ENCODE measurements at places on chromosomes 4 and X.

DNA sequence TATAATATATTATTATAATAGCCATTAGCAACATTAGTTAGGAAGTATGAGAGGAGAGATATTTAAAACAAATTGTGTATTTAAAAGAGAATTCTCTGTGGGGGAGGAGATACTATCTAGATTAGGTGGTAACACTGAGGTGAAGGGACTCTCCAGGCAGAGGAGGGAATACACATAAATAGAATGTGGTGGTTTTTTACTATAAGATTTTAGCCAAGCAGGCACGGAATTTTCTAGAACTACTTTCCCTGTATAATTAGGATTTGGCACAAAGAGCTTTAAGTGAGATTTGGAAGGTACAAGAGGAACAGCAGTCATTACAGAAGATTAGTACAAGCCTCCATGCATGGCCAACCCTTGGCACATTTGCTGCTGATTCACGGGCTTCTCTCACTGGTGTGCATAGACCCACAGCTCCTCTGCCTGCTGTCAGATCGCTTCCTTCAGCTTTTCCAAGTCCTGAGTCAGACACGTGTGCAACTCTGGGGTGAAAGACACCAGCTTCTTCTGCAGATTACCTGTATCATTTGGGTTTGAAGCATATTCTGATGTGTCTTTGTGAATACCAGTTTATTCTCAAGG, 685.5 kb downstream of the KCTD8 start:
- DNase-seq: no peak

DNA sequence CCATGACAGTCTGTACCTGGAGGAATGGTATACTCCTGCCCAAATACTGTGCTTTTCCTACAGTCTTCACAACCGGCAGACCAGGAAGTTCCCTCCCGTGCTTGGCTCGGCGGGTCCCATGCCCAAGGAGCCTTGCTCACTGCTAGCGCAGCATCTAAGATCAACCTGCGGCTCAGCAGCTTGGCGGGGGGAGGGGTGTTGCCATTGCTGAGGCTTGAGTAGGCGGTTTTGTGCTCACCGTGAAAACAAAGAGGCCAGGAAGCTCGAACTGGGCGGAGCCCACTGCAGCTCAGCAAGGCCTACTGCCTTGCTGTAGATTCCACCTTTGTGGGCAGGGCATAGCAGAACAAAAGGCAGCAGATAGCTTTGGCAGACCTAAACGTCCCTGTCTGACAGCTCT, 152.7 kb downstream of the TEX11 start:
- peak; percentile 6 for DNase-seq

DNA sequence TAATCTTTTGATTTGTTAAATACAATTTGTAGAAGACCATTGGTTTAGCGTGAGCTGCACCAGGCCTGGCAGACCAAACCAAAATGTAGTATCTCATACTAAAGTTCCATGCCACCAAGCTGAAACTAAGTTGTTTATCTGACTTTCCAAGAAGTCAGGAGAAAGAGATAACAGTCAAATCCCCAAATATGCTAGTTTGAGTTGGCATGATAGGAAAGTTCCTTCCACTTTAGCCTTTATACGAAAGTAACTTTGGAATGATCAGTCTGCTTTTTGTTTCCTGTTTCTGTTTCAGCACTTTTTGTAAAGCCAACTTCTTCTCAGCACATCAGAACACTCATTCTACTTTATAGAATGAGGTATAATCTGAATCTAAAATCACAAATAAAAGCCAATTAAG, 449.2 kb downstream of the GRXCR1 start:
- DNase-seq: no peak

DNA sequence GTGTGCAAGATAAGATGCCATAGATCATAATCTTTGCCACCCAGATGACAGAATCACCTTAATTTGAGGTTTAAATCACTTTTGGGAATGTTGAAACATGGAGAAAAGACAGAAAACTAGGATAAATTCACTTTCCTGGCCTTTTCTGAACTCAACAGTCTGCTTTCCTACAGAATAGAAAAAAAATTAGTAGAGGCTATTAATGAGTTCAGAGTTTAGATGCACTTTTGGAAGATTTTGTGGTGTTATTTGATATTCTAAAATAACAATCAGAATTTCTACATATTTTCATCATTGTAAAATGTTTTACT, 195.9 kb downstream of the CAMK2D start:
- DNase-seq: no peak

DNA sequence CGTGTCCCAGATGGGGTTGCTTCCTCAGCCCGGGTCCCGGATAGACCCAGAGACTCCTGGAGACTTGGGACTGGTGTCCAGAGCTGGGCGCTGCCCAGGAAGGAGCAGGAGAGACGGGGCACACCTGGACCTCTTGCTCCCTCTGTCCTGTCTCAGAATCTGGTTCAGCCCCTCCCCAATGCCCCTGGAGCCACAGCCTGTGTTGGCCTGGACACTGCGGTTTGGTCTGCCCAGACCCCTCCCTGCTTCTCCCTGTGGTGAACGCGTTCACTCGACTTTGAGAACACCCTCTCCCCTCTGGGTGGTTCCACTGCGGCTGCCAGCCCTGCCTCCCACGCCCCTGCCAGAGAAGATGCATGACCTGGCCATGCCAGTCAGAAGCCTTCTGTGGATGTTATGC, 111.1 kb downstream of the HMX1 start:
- DNase-seq: no peak

GRCh38 chrX:93673056-93673868, at the start of gene NAP1L3:
TSS of gene NAP1L3 (minus strand) at chrX:93673578. CDS start at chrX:93673304, 274 bp downstream.
- DNase-seq: peak; percentile 45

GRCh38 chr4:146470604-146471003, 51.1 kb downstream of the SLC10A7 start:
- no peak for DNase-seq

GRCh38 chrX:150648296-150648940, 44.8 kb upstream of the MTMR1 start:
- no peak for DNase-seq

- no peak for DNase-seq
Measured at GRCh38 chr4:16995451-16995850, 97.0 kb upstream of the LDB2 start.

GRCh38 chrX:24343719-24344118, 16.7 kb upstream of the SUPT20HL1 start:
- DNase-seq: no peak

DNA sequence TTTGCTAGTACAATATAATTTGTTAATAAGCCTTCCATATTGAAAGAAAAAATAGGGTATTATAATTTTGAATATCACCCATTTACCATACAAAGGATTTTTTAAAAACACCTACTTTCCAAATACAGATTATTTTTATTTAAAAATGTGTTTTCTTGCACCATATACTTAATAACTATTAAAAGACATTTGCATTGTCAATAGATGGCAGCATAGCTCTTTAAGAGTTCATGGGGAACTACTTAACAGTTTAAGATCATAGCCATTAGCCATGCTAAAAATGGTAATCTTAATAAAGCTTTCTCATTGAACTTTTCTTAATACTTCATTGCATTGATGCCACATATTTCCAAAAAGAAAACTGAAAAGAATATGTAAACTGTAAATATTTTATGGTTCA, 1995.9 kb downstream of the C4orf33 start:
- no peak for DNase-seq

- DNase-seq: no peak
Measured at GRCh38 chr4:147741190-147741788, 9.4 kb downstream of the ARHGAP10 start.

- DNase-seq: peak; percentile 1
Measured at GRCh38 chr4:20422398-20422797, 170.7 kb downstream of the SLIT2 start.

GRCh38 chr4:137997496-137997895, 244.7 kb downstream of the SLC7A11 start:
- no peak for DNase-seq

DNA sequence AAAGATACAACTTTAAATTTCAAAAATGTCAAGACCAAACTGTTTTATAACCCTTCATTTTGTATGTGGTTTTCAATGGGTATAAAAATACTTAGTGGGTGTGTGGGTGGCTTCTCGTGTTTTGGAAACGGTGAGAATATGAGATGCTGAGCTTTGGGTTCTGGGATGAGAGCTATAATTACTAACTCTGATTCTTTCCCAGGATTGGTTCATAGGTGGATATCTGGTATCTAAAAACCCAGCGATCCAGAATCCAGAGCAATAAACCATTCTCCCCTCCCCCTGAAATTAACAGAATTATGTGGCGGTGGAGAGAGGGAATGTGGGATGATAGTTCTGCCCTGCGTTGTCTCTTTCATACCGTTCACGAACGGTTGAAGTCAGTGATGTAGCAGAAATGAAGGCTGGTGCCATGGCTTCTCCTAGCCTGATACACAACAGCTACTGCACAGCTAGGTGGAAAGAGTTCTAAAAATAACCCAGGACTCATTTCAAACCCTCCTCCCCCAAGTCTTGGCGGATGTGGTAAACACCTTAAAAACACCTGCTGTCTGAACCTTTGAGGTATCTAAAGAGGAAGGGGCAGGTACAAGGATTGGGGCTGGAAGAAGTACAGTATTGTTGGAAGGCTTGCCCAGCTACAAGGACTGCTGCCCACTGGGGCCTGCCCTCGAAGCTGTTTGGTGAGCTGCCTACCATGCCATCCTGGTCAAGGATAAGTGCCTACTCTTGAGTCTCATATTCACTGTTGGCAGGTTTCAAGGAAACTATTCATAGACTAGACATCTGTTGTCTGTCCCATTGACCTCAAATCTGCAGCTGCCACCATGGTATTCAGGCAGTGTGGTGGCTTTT, 44.5 kb downstream of the SEPTIN11 start:
- peak; percentile 27 for DNase-seq

- no peak for DNase-seq
Measured at GRCh38 chrX:13469963-13470684, 99.3 kb upstream of the EGFL6 start.

DNA sequence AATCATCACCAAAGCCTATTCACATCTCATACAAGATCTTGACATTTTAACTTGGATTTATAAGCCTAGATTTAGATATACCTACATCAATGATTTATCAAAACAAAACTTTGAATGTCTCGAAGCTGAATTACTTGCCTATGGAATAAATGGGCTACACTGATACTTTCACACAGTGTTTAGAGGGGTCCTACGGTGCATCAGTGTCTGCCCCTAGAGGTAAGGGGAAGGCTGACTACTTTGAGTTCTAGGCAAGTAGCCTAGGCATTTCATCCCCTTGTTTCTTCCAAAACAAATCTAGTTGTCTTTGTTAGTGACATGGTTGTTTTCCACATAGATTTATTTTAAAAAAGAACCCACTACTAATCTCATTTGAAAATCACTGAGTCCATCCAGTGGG, 158.1 kb upstream of the ATOH1 start:
- DNase-seq: no peak

DNA sequence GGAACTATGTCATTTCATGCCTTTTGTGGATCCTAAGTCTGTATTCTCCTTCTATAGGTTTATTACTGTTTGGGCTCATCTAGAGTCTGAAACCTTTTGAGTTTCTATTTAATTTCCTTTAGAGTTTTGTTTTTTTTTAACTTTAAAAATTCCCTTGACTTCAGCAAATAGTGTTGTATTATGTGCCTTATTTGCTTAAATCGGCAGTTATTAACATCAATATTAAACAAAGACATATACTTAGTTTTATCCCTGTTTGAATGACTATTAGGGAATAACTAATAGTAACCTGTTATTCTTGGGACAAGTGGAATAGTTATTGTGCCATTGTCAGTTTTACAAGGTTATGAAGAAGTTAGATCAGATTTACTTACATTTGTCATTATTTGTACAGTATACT, 112.8 kb upstream of the NUDT6 start:
- DNase-seq: no peak

All from activated CD4-positive, alpha-beta T cell treated with anti-CD3 and anti-CD28 coated beads, Interleukin-2, amount 50 U/mL, for 24 hours (primary cell).